ENCODE measurements at places on chromosomes 3 and 15. TPM values are rescaled to one million over a fixed set of nuclear protein-coding genes. Genes with fewer than 3 reads are reported as not detected.

PARP15 gene
- 23.7 TPM for total RNA-seq

IL17RD gene
- total RNA-seq = 0.07 TPM

C3orf49 gene
- not detected for total RNA-seq

GOLGA6L10 gene
- total RNA-seq = 2.5 TPM

SRGAP3 gene
- total RNA-seq = 2.8 TPM

SEMA3G gene
- total RNA-seq = 0.16 TPM

ERICH6 gene
- not detected for total RNA-seq

SUCNR1 gene
- 0.05 TPM for total RNA-seq

CCR2 gene
- total RNA-seq = 0.46 TPM

SV2B gene
- total RNA-seq = 0.17 TPM

CCR8 gene
- total RNA-seq = 1.2 TPM

THOC7 gene
- total RNA-seq = 79.0 TPM

GOLGA6A gene
- total RNA-seq = 0.53 TPM

BMF gene
- 23.7 TPM for total RNA-seq

ATP13A5 gene
- total RNA-seq = not detected

TRPM1 gene
- total RNA-seq = not detected

CKMT1B gene
- not detected for total RNA-seq

CYP8B1 gene
- not detected for total RNA-seq

OR5AC2 gene
- not detected for total RNA-seq

PXYLP1 gene
- 13.2 TPM for total RNA-seq

P2RY12 gene
- total RNA-seq = not detected

A4GNT gene
- not detected for total RNA-seq

SLC27A2 gene
- total RNA-seq = 33.5 TPM

GRM7 gene
- not detected for total RNA-seq

EIF4A2 gene
- total RNA-seq = 492 TPM

MCF2L2 gene
- 7.6 TPM for total RNA-seq

SAMD7 gene
- not detected for total RNA-seq

Measured in activated T-cell treated with anti-CD3 and anti-CD28 coated beads, Interleukin-2, amount 50 U/mL, for 72 hours (primary cell).